ENCODE measurements at places on chromosomes 2 and 18.

DNA sequence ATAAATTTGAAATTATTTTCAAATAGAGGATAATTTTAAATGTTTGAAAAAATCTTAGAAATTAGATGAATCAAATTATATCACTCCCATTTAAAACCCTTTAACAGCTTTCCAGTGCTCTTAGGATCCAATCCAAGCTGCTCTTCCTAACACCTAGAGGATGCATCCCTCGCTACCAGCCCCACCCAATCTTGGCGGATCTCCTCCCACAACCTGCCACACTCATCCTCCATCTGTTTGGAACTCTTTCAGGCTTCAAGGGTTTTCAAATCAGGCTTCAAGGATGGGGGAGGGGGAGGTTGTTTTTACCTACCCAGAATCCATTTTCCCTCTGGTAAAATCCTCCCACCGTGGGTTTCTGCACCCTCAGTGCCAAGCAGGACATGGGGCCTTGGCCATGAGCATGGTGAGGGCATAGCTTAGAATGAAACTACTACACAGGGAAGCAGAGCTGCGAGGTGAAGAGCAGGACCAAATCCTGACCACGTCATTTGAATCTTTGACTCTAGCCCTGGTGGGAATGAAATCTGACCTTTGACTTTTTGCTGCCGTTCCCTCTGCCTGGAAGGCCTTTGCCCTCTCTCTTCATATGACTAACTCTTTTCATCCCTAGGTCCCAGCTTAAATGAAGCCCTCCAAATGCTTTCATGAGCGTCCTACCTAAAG lies 113.0 kb upstream of the MAPRE2 start:
- DNase-seq, result no peak

DNA sequence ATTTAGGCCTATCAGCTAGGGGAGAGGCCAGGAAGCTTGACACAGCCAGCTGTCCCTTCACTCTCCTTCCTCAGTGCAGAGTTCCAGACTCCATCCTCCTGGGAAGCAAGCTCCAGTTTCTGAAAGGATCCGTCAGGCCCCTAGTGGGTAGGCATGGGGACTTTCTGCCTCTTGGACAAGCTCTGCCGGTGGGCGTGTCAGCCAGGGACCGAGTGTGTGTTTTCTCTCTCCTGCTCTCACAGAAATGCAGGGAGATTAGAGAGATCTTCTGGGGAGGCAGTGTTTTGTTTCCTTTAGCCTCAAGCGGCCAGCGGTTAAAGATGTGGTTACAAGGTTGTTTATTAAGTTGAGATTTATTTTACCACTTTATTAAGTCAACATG lies 29.9 kb upstream of the OTOS start:
- no peak for DNase-seq

- no peak for DNase-seq
Measured at GRCh38 chr2:178205853-178206521, 11.7 kb downstream of the OSBPL6 start.

DNA sequence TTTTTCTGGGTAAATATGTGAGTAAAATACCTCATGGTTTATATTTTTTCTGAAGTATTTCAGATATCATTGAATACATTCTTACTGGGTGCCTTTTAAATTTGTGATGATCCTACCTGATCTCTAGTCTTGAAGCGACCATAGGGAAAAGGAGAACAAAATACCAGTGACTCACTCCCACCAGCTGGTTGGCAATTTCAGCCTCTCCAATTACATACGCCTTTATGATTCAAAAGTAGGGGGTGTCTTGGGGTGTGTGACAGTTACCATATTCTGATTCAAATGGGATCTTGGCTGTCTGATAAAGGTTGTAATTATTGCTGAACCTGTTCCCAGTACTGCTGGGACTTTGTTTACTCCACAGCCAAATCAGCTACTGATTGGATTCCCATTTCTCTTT lies 175.9 kb upstream of the NXPH2 start:
- no peak for DNase-seq

DNA sequence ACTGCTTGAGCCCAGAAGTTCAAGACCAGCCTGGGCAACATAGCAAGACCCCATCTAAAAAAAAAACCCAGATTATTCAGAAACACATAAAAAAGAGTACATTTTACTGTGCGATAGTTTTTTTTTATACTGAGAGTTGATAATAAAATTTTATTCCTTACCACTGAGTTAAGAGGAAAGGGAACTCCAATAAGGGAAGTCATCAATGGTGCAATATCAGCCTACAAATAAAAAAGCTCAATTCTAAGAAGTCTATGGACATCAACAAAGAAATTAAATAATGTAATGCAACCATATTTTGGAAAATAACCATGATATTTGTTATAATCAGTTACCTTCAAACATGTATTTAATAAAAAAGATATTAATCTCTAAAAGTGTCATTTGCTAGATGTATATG lies 46.6 kb downstream of the PIGN start:
- DNase-seq, result no peak

DNA sequence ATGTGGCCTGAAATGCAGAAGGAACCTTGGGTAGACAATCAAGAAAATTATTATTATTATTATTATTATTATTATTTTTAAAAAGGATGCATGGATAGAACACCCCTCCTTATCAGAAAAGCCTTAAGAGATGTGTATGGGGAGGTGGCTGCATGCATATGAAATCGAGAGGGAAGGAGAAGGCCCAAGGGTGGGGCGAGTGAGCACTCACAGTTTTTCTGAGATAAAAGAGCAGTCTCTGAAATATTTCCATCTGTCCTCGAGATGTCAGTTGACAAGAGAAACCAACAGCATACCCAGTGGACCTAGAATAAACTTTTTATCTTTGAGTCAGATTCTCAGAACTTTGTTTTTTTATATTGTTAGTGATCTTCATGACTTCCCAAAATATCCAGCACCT lies 282.9 kb downstream of the GPD2 start:
- no peak for DNase-seq

GRCh38 chr18:3321133-3321812 lies 59.3 kb downstream of the MYL12B start:
- DNase-seq, result no peak

DNA sequence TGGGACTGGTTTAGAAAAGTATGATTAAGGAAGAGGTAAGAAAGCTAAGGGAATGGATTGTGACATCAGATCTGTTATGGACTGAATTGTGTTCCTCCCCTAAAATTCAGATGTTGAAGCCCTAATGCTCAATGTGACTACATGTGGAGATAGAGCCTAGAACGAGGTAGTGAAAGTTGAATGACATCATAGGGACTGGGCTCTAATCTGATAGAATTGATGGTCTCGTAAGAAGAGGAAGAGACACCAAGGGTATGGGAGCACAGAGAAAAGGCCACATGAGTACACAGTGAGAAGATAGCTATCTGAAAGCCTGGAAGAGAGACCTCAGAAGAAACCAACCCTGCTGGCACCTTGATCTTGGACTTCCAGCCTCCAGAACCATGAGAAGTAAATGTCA lies 178.3 kb downstream of the TRIB2 start:
- DNase-seq, result no peak

DNA sequence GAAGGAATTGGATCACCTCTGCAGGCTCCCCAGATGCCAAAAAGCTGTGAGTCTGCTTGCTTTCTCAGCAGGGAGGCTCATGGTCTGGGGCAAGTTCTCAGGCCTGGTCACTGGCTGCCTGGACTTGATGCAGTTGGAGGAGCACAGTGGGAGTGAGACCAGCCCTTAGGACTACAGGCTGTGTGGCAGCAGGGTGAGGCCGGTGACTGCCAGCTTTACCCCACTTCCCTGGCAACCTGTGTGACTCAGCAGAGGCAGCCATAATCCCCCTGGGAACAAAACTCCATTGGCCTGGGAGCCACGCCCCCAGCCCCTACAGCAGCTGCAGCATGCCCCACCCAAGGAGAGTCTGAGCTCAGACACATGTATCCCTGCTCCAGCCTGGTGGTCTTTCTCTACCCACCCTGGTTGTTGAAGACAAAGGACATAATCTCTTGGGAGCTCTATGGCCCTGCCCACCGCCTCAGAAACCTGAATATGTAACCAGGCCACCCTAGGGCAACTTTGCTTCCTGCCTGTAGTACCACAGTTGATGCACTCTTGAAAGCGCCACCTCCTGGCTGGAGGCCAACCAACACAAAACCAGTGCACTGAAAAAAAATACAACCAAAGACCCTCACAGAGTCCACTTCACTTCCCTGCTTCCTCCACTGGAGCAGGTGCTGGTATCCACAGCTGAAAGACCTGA lies 106.8 kb upstream of the SPATS2L start:
- DNase-seq, result no peak

- DNase-seq, result no peak
Measured at GRCh38 chr2:191127235-191127634, 23.6 kb downstream of the STAT4 start.

DNA sequence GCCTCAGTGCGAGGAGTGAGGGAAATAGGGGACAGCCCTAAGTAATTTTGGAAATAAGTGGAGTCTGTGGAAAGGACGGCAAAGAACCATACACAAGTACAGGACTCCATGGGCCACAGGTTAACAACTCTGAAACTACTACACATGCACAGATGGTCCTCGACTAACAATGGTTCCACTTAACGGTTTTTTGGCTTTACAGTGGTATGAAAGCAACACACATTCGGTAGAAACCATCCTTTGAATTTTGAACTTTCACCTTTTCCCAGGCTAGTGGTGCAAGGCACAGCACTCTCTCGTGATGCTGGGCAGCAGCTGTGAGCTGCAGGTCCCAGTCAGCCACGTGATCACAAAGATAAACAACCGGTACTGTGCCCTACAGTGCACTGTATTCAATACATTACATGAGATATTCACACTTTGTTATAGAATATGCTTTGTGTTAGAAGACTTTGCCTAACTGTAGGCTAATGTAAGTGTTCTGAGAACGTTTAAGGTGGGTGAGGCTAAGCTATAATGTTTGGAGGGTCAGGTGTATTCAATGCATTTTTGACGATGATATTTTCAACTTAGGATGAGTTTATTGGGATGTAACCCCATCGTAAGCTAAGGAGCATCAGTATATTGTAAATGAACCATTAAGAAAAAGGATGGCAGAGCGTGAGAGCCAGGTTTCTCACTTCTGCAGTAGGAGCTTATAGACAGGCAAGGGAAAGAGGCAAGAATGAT lies 44.6 kb downstream of the TBC1D8 start:
- DNase-seq, result no peak

GRCh38 chr2:68018727-68019126 lies 44.1 kb downstream of the C1D start:
- no peak for DNase-seq

DNA sequence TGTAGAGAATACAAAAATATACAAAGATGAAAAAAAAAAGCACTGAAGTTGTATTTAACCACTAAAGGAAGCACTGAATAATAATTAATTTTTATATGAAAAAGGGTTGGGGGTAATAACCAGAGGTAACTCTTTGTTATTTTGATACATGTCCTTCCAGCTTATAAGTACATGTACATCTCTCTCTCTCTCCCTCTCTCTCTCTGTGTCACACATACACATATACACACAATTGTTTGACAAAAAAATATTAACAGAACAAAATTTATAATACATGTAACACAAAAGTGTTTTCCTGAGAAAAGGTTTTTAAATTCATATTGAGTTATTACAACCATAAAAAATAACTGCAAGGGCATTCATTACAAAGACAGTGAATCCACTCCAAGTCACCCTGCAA lies 4.6 kb downstream of the WIPF1 start:
- DNase-seq, result no peak

DNA sequence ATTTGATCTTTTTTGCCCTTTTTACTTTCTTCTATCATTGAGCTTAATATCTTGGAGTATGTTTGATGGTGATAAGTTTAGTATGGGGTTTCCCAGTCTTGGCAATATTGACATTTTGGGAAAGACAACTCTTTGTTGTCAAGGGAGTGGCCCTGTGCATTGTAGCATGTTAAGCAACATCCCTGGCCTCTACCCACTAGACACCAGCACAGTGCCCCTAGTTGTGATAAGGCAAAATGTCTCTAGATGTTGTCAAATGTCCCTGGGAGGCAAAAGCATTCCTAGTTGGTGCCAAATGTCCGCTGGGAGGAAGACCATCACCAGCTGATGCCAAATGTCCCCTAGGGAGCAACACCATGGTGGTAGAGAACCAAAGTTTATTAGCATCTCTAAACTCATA lies 28.2 kb downstream of the GULP1 start:
- DNase-seq, result no peak

DNA sequence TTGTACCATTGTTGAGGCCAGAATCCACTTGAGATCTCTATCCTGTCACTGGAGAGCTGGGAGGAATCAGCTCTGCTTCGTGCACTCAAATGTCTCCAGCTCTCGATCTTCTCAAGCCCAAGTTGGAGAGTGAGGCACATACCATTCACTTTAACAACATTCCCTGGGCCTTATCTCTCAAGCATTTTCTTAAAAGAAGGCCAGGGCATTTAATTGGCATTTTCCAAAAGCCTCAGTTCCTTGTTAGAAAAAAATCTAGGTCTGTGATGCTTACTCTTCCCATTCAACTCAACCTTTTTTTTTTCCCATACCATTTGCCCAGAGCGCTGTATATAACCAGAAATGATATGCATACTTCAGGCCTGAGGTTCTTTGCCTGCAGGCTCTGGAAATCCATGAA lies 10.1 kb downstream of the QPCT start:
- no peak for DNase-seq

GRCh38 chr18:28823506-28824182 lies 646.7 kb upstream of the CDH2 start:
- DNase-seq, result no peak

GRCh38 chr2:238567996-238568395 lies 141.3 kb downstream of the ASB1 start:
- DNase-seq, result peak; percentile 46

DNA sequence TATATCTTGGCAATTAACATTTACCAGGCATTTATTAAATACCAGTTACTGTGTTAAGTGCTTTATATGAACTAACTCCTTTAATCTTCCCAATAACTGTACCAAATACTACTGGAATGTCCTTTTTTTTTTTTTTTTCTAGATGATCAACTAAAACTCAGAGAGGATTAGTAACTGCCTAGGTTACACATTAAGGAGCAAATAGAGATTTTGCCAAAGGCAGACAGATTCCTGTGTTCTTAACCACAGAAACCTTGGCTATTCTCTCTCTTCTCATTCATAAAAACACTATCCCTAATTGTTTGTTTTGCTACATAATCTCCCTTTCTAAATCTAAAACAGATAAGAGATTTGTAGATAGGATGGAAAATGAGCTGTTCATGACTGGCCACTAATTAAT lies 13.3 kb downstream of the DHX57 start:
- DNase-seq, result no peak

DNA sequence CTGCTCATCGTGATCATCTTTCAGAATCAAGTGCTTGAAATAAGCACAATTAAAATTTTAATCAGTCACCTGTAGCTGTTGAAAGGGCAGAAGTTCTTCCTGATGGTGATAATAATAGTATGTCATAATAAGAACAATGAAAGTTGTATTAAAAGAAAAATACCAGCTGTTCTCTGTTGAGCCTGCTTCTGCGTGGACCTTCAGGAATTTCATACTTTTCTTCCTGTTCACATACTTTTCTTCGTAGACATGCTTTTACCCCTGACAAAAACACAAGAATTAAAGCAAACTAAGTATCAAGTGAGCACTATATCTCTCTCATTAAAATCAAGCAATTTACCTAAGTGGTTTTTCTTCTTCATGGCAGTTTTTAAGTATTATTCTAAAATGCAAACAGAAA lies 79.2 kb downstream of the BARD1 start:
- no peak for DNase-seq

- DNase-seq, result no peak
Measured at GRCh38 chr18:30034818-30035217, 1007.7 kb downstream of the DSC3 start.

- no peak for DNase-seq
Measured at GRCh38 chr18:45488645-45489044, 126.6 kb upstream of the SLC14A2 start.

All from tibial artery (tissue), 4 donors.